ENCODE measurements at places on chromosomes 5 and 9.
A peak's percentile ranks its signal among the peaks of the same experiment; 100 is the strongest.

DNA sequence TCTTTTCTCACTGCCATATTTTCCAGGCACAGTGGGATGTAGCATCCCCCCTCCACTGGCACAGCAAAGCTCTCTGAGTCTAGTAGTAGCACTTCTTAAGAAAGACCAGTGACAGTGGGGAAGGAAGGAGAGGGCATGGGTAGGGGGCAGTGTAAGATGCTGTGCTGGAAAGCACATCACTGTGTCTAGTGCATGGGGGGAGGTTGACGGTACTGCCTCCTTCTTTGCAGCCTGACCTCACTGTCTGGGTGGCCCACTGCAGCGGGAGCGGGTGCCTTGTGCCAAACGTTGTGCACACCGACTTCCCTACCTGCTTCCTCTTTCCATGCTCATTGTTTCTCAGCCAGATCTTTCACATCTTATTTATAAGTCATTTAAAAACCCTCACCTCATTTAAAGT lies 91.8 kb downstream of the PDE8B start:
- no peak for DNase-seq

GRCh38 chr9:116767219-116767618 lies 80.1 kb downstream of the TRIM32 start:
- no peak for DNase-seq

GRCh38 chr5:150619359-150620230 lies 20.9 kb upstream of the SYNPO start:
- DNase-seq = no peak

- no peak for DNase-seq
Observed at GRCh38 chr9:124149992-124150391, 107.8 kb upstream of the NEK6 start.

- no peak for DNase-seq
Observed at GRCh38 chr5:108271127-108271526, 110.8 kb downstream of the FBXL17 start.

DNA sequence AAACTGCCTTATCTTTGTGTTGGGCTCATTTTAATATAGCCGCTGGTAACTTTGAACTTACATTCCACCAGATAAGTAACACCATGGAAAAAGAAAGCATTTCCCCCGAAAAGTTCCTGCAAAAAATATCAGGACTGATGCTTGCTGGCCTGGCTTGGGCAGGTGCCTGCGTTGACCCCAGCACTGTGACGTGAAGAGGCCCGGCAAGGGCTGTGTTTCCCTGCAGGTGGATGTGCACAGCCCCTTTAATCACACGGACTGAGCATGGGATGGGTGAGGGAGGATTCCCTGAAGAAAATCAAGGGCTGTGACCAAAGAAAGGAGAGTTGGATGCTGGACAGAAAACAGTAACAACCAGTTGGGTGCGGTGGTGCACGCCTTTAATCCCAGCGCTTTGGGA lies 138.2 kb downstream of the NSG2 start:
- DNase-seq = no peak

- no peak for DNase-seq
Observed at GRCh38 chr9:34615132-34615531, 3.2 kb upstream of the RPP25L start.

DNA sequence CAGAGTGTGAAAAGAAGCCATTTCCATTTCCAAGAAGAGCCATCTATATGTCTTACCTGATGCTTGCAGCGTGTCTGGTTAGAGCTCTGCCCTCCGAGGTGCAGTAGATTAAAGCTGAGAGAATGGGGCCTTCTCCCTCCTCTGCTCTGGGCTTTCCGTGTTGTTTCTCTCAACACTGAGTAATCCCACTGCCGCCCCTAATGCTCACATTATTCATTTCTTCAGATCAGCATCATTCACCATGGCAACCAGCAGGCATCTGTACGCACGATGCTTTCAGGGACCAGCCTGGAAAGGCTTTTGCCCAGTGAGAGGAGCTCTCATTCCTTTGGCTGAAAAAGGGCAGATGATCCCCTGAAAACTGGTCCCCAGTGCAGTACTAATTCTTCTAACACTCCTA lies 79.6 kb downstream of the CYFIP2 start:
- no peak for DNase-seq

GRCh38 chr9:71629578-71630215 lies 138.6 kb downstream of the CEMIP2 start:
- DNase-seq = no peak

- DNase-seq = no peak
Observed at GRCh38 chr9:106019039-106019680, 324.8 kb downstream of the TMEM38B start.

GRCh38 chr5:150642567-150642927 lies 2.1 kb downstream of the SYNPO start:
- no peak for DNase-seq

- DNase-seq = no peak
Observed at GRCh38 chr5:179322071-179323025, 22.9 kb downstream of the ADAMTS2 start.

DNA sequence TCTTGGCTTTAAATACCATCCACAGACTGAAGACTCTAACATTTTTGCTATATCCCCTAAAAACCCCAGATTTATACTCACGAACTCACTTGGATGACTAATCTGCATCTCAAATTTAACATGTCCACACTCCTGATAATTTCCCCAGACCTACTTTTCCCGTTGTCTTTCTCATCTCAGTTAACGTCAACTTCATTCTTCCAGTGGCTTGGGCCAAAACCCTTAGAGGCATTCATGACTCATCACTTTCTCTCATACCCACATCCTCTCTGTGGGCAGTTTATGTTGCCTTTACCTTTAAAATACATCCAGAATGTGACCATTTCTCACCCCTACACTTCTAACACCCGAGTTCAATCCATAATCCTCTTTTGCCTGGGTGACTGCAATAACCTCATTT lies 96.7 kb downstream of the EDIL3 start:
- DNase-seq = no peak

- no peak for DNase-seq
Observed at GRCh38 chr9:35948451-35948850, 9.5 kb downstream of the OR2S2 start.

- no peak for DNase-seq
Observed at GRCh38 chr9:110101531-110102161, 106.3 kb downstream of the C9orf152 start.

- DNase-seq = no peak
Observed at GRCh38 chr5:84706678-84707641, 322.3 kb upstream of the EDIL3 start.

DNA sequence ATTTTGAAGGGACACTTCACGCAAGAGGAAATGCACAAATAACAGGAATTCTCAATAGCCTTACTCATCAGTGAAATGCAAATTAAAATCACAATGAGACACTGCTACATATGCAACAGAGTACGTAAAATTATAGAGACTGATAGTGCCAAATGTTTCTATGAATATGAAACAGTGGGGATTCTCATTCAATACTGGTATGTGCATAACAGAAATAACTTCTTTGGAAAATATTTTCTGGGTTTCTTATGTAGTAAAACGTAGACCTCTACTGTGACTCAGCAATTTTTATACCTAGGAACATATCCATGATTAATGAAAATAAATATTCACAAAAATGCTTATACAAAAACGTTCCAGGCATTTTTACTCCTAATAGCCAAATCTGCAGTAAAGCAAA lies 1625.2 kb downstream of the MAT2B start:
- DNase-seq = no peak

DNA sequence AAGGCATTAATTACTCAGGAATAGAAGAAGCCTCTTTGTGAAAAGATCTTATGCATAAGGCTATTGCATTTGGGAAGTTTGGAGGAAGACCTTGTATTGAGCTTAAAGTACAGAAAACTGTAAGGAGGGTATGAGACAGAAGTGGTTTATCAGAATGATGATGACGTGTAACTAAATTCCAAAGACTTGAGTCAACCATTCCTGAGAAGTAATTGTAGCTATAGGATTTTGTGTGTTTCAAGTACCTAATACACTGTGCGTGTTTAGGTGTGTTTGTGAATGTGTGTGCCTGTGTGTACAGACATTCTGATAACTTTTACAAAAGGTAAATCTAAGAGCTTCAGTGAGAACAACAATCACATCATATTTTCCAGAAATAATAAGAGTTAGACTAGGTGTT lies 46.5 kb upstream of the IRX2 start:
- DNase-seq = no peak

GRCh38 chr5:127878174-127878750 lies 175.1 kb downstream of the CCDC192 start:
- DNase-seq = no peak

GRCh38 chr5:180908998-180909731 lies 10.2 kb downstream of the BTNL8 start:
- DNase-seq = no peak

GRCh38 chr5:176405656-176406435 lies 10.5 kb downstream of the CLTB start:
- no peak for DNase-seq

GRCh38 chr9:534886-535285 lies 306.6 kb upstream of the DMRT1 start:
- DNase-seq = no peak

- DNase-seq = no peak
Observed at GRCh38 chr9:121331549-121331948, 38.5 kb downstream of the STOM start.

DNA sequence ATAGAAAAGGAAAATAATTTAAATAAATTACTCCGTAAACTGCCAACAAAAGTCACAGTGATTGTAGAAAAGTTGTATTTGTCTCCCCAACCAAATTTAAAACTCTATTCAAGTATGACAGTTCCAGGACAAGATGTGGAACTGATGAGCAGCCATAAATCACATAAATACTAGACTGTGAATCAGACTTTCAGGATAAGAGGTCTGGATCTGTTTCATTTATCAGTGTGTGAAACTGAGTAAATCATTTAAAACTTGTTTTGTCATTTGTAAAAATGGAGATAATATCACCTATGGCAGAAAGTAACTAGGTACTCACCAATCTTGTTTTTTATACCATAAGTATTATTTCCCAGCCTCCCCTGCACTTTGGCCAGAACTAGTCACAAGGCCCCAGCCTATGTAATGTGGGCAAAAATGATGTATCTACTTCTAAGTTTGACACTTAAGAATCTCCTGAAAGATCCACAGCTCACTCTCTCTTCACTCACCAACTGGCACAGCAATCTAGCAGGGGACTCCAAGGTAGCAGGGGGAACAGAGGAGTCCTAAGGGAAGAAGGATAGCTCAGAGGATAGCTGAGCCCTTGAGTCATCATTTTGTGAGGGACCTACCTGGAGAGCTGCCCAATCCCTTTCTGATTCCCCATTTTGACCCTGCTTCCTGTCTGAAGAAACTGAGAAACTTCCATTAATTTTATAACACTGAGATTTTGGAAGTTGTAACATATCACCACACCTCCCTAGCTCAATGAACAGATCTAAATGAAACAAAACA lies 31.6 kb downstream of the TMEM161B start:
- no peak for DNase-seq

- no peak for DNase-seq
Observed at GRCh38 chr9:19618816-19619215, 170.0 kb downstream of the SLC24A2 start.

- no peak for DNase-seq
Observed at GRCh38 chr5:61784341-61784740, 452.3 kb downstream of the ZSWIM6 start.

DNA sequence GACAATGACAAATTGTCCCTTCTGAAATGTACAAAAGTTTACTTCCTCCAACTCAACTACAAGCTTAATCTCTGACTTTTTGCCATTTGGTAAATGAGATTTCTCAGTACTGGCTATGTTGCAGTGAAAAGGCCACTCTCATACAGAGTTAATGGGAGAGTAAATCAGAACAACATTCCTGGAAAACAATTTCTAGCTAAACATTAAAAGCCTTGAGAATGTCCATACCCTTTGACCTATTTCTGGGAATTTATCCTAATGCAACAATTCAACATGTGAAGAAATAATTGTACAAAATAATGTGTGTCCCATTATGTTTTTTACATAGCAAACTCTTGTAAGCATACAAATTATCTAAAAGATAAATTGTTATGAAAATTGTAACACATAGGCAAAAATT lies 56.3 kb upstream of the SPEF2 start:
- DNase-seq = no peak

- DNase-seq = peak; percentile 14
Observed at GRCh38 chr9:77978086-77978781, 53.4 kb downstream of the GNAQ start.

GRCh38 chr9:86783884-86784283 lies 163.4 kb downstream of the GAS1 start:
- DNase-seq = no peak

DNA sequence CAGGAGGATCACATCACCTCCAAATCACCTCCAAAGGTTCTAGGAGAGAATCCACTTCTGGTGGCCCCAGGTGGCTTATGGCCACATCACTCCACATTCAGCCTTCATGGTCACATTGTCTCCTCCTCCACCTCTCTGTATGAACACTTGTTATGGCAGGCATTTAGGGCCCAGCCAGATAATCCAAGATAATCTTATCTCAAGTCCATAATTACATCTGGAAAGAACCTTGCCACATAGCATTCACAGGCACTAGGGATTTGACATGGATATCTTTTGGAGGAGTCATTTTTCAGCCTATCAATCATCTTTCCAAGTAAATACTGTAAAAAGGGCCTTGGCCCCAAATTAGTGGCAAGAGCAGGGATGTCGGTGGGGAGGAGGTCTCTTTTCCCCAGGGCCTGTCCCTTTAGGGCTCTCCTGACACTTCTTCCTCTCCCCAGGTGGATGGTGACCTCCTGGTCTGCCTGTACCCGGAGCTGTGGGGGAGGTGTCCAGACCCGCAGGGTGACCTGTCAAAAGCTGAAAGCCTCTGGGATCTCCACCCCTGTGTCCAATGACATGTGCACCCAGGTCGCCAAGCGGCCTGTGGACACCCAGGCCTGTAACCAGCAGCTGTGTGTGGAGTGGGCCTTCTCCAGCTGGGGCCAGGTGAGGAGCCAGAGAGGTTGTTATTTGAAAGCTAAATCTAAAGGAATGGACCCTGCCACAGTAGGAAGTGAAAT lies 140.9 kb downstream of the SAXO1 start:
- DNase-seq = no peak

GRCh38 chr5:3980156-3980555 lies 384.5 kb downstream of the IRX1 start:
- DNase-seq = no peak

- DNase-seq = no peak
Observed at GRCh38 chr9:119810645-119811429, 441.6 kb upstream of the BRINP1 start.

GRCh38 chr9:130092910-130093309 lies 39.2 kb downstream of the GPR107 start:
- DNase-seq = no peak

GRCh38 chr9:77224746-77225312 lies 47.5 kb downstream of the VPS13A start:
- DNase-seq = peak; percentile 7

- DNase-seq = no peak
Observed at GRCh38 chr9:129052592-129052991, 16.2 kb downstream of the MIGA2 start.

DNA sequence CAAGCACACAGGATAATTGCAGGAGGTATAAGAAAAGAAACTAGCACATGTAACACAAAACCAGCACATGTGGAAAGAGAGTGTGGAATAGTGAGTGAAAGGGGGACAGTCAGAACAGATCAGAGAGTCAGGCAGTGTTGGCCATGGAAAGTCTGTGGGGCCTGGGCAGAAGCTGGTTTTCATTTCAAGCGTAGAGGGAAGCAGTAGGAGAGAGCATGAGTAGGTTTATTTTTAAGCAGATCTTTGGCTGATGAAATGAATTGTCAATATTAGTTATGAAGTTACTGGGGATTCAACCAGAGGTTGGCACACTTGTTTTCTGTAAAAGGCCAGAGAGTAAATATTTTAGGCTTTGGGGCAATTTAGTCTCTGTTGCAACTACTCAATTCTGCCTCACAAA lies 283.1 kb downstream of the SMARCA2 start:
- DNase-seq = no peak

Measured in CD4-positive, alpha-beta T cell treated with Interleukin-2 at 100 ng/mL for 4 hours (primary cell).